ENCODE measurements at places on chromosomes 2 and 18.

- no peak for DNase-seq
These were observed 99.8 kb upstream of the COPS8 start for GRCh38 chr2:236985761-236986339.

DNA sequence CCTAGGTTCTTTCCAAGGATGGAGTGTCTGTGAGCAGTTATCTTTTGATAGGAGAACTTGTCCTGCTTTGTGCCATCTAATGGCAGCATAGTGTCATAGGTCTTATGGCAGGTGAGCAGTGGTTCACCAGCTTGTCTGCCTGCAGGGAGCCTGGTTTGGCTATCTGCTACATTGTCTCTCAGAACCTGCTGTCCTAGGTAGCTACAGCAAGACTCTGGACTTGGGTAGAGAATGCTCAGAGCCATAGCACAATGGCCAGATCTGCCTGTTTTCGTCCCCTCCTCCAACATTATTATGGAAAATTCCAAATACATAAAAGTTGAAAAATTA, 28.3 kb downstream of the AGFG1 start:
- DNase-seq: no peak

- DNase-seq: no peak
These were observed 359.3 kb downstream of the RIT2 start for GRCh38 chr18:42756214-42756613.

- DNase-seq: no peak
These were observed 146.2 kb downstream of the RPIA start for GRCh38 chr2:88837511-88838160.

- no peak for DNase-seq
These were observed 23.0 kb downstream of the INPP5D start for GRCh38 chr2:233082931-233083755.
